ENCODE measurements at places on chromosomes 1 and 21.

DNA sequence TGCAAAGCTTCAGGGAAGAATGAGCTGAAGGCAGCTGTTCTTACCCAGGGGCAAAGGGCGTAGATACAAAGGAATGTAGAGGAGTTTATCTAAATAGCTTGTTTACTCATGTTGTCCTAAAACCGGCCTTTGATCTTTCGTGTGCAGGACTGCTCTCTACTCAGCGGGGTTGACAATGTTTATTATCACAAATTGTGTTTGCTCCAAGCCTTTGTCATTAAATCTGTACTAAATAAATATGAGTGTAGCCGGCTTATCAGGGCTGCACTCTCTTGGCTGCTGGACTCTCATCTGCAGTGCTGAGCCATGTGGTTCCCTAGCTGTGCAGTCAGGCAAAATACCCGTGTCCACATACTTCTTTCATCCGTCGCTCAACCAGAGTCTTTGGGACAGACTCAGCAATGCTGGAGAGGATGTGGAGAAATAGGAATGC lies 199.0 kb downstream of the LBR start:
- DNase-seq, result no peak

- DNase-seq, result no peak
Measured at GRCh38 chr1:9278116-9278515, 14.6 kb upstream of the SPSB1 start.

DNA sequence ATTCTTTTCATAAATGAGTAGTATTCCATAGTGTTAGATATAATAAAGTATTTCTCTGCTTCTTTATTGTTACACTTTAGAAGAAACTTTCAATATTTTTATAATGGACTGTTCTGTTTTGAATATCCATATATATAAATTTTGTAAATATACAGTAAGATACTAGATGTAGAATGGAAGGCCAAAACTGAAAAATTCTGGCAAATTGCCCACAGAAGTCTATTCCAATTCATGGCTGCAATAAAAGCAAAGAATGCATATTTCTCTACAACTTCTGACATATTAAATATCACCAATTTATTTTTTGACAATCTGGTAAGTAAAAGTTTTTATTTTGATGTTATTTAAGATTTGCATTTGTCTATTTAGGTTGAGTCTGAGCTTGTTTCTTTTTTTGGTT lies 532.5 kb downstream of the NCAM2 start:
- DNase-seq, result no peak

DNA sequence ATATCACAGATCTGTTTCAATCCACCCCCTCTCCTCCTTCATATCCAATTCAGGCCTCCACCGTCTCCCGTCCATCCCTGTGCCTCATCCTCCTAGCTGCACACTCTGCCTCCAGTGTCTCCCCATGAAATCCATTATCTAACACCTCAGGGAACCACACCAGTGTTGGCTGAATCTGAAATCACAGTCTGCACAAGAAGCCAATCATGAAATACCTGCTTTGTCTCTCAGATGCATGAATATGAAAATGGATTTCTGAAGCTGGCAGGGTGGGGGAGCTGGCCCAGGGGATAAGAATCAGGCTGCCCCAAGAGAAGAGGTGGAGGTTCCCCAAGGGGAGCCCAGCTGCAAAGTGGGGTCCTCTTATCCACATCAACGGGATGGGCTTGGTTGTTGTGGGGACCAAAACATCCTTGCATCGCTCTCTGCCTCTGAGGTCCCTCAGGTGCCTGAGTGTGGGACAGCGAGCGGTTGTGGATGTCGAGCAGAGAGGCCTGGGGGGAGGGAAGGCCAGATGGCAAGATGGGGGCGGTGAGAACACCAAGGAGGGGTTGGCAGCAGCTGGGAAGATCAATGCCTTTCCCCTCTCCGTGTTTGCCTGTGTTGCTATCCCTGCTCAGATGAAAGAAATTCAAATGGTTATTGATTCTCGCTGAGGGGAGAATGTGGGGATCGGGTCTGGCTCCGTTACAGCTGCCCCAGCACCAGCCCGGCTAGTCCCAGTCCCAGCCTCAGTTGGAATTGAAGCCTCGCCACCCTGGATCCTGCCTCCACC lies 237.3 kb upstream of the POU3F1 start:
- no peak for DNase-seq

DNA sequence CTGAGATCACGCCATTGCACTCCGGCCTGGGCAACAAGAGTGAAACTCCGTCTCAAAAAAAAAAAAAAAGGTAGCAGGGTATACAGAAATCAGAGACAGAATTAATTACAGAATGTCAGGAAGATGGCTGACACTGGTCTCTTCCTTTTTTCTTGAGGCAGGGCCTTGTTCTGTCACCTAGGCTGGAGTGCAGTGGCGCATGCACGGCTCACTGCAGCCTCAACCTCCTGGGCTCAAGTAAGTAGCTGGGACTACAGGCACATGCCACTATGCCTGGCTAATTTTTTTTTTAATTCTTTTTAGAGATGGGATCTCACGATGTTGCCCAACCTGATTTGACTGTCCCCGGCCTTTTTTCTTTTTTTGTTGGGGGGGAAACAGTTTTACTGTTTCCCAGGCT lies 16.4 kb downstream of the RNU5D-1 start:
- DNase-seq, result no peak

- DNase-seq, result no peak
Measured at GRCh38 chr1:24254783-24255182, 64.4 kb upstream of the GRHL3 start.

DNA sequence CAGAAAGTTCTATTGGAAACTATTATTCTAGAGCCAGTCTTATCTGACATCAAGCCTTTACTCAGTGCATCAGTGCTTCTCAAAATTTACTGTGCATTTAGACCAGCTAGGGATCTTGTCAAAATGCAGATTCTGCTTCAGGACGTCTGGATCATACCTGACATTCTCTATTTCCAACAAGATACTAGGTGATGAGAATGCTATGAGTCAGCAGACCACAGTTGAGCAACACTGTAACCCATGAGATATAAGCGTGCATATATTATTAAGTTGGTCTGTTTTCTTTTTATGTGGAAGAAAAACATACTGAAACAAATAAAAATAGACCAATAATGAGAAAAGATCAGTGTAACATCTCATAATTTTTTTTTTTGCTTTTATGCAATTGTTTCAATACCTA lies 40.4 kb upstream of the KCNH1 start:
- DNase-seq, result no peak

DNA sequence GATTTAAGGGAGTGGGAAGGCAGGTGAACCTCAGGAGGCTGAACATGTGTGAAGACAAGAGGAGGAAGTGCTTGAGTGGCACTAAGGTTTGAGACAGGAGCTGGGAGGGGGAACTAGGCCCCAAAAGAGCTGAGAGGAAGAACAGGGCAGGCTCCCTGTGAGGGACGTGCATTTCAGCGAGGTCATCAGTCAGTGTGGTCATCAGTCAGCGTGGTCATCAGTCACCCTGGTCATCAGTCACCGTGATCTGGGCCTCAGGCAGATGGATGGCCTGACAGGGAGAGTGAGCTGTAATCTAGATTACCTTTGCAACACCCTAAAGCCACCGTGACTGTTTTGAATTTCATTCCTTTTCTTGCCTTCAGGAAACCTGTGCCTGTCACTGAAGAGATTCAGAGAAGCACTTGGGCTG lies 29.1 kb downstream of the VTCN1 start:
- no peak for DNase-seq

DNA sequence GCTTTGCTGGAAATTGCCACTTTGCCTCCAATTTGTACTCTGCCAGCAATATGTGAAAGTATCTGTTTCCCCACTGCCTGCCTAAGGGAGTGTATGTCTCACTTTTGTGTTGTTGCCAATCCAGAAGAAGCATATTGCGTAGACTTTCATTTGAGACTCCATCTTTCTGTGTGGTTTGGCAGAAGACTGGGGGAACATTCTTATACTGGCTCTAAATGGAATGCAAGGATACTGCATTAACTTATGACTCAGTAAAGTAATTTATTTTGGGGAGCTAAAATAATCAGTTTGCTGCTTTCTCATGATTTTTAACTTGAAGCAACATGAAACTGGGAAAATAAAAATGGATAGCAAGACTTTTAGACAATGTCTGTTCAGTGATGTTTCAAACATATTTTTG lies 107.7 kb upstream of the TMPRSS2 start:
- no peak for DNase-seq

- DNase-seq, result no peak
Measured at GRCh38 chr1:204499511-204500468, 5.2 kb upstream of the PIK3C2B start.

DNA sequence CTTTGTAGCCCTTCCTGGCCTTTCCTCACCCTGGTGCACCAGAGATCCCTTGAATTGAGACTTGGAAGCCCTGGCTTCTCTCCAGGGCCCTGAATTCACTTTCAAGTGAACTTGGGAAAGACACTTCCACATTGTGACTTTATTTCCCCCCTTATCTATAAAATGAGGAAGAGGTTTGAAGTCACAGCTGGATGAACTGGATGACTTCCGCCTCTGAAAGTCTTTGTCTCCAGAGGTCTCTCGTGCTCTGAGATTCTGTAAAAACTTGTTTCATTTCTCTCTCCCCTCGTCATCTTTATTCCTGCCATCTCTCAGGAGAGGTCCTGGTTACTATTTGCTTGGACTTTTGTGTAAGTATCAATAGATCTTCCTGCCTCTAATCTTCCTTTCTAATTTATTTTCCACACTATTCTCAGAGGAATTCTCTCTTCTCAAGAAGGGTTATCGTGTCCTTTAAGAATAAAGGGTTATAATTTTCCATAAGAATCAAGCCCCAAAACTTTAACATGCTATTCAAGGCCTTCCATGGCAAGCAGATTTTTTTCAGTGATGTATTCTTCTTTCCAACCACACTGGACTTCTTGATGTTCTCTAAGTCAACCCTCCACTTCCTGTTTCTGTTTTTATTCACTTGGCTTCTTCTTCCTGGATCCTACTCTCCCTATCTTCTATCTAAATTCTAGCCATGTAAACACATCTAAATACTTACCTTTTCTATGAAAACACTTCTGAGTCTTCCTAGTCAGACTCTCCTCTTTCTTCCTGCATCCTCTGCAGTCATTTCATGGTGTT lies 6.5 kb upstream of the RPTN start:
- no peak for DNase-seq
